OCI-LY7 (cell line): ENCODE measurements at places on chromosomes 11 and 22. TPM values are rescaled to one million over a fixed set of nuclear protein-coding genes. Genes with fewer than 3 reads are reported as not detected.

- peak; percentile 88 for DNase-seq
Observed at GRCh38 chr11:1837171-1838076, 1.4 kb upstream of the TNNI2 start.

DCDC1 gene
- total RNA-seq = not detected in 2 replicates

DNA sequence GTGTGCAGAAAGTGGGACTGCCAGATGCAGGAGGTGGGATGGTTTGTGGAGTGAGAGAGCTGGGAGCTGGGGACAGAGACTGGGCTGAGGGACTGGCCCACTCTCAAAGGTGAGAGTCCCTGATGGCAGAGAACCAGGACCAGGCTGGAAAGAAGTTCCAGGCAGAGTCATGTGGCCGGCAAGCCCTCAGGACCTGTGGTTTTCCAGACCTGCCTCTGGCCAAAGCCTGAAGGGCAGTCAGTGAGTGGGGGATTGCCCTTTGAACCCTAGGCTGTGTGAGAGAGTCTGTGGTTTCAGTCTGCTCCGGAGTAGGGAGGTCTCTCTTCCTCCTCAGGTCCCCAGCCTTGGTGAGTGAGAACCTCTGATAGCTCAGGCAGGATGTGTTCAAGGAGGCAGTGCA lies 17.0 kb downstream of the KCNC1 start:
- DNase-seq = no peak

- no peak for DNase-seq
Observed at GRCh38 chr22:30928401-30928800, 40.2 kb downstream of the MORC2 start.

- no peak for DNase-seq
Observed at GRCh38 chr11:22216940-22217339, 24.1 kb downstream of the ANO5 start.

DNA sequence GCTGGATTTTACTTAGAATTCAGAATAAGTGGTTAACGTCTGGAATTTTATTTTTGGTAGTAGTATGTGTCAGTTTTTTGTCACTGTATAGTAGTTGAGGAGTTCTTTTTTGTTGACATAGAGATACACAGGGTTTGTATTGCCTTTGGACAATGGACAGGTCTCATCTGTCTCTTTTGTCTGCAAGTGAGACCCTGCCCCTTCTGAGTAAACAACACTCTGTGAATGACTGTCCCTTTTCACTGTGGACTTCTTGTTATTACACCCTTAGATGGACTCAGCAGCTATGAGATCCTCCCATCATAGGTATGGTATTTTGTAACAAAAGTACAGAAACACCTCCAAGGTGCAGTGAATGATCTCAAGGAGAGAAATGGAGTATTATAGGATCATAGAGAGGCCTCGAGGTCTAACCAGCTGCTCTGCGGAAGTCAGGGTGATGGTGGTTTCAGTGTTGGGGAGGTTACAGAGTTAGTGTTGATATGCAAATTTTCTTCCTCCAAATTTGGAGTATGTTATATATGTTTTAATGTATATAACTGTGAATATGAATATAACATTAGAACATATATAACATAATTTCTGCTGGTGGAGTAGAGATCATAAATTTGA lies 7.8 kb downstream of the PPP6R3 start:
- peak; percentile 29 for DNase-seq
